SW 1271 (cell line): ENCODE measurements at places on chromosomes 12 and 14.

- DNase-seq, result no peak
Measured at GRCh38 chr12:6316921-6317692, 6.6 kb downstream of the PLEKHG6 start.

DNA sequence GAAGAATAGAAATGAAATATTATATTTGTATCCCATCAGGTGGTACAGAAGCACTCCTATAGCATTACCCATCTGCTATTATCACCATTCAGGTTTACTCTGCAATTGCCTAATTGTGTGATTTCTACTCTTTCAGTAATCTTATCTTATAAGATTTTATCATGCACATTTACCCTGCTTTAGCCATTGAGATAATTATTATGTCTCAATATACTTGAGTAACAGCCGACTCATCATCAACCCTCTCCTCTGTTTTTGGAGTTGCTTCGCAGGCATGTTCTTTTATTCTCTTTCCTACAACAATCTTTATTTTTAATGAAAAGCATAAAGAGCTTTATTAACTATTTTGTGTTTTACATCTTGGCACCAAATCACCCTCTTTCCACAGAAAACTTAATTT, 419.9 kb downstream of the LRIG3 start:
- no peak for DNase-seq

GRCh38 chr12:131163189-131163738, 209.6 kb downstream of the ADGRD1 start:
- no peak for DNase-seq

DNA sequence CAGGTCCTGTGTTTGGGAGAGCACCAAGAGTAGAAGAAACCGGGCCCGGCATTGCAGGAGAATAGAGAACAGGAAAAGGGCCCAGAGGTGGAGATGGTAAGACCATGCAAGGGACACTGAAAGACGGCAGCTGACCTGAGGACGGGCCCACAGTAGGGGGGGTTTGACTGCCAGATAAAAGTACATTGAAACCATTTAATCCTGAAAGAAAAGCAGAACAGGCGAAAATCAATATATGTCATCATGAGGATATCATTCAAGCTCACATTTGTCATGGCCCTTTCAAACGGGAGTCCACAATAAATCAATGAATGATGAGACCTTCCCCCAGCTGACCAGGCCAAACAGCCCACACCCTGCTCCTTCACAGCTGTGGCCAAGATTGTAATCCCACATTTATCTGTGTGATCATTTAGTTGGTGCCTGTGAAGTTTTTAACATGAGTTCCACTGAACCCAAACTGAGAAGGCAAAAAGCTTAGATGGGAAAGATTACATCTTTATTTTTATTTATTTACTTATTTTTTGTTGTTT, 39.5 kb downstream of the E2F7 start:
- no peak for DNase-seq

DNA sequence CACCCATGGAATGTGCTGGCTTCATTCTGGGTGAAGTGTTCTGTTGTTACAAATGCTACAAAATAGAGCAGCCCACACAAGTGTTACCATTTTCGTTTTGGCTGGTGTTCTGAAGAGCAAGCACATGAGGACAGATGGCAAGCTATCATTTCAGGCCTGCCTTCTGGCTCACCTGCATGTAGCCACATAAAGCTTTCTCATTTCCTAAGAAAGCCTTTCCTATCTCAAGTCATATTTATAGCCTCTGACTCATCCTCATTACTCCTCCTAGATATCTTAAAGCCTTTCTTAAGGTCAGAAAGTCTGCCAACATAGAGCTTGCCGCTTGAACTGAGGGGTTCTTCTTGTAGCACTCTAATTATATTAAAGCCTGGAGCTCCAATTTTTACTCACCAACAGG, 89.0 kb downstream of the PTPRR start:
- DNase-seq, result no peak

GRCh38 chr14:85221832-85222231, 308.1 kb upstream of the FLRT2 start:
- DNase-seq, result no peak

DNA sequence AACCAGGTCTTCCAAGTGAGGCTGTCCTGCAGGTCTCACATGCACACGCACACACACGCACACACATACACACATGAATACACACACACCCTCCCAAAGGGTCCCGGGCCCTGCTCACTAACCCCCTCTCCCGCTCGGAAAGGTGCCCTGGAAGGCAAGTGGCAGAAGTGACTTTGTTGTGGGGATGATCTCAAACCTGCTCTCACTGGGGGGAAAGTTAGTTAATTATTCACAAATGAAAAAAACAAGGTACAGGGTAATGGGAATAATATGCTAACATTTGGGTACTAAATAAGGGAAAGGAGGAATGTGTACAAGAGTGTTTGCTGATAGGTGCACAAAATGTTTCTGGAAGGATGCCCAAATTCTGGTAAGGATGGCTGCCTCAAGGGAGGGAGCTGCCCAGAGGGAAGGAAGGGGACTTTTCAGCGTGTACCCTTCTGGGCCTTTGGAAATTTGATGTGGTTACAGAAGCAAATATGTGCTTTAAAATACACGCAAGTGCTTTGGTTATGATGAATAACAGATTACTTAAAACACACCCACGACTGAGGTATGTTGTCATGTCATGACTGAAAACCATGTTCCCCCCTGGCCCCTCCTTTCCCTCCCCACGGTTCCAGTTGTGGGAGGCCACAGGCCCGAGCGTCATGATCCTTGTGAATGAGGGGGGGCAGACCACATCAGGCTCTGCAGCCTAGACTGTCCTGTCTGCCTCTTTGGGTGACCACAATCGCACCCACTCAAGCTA, 43.3 kb upstream of the PLEKHG6 start:
- no peak for DNase-seq

GRCh38 chr14:60111732-60112131, 20.0 kb downstream of the PCNX4 start:
- no peak for DNase-seq
